ENCODE measurements at places on chromosomes 6 and 20.

DNA sequence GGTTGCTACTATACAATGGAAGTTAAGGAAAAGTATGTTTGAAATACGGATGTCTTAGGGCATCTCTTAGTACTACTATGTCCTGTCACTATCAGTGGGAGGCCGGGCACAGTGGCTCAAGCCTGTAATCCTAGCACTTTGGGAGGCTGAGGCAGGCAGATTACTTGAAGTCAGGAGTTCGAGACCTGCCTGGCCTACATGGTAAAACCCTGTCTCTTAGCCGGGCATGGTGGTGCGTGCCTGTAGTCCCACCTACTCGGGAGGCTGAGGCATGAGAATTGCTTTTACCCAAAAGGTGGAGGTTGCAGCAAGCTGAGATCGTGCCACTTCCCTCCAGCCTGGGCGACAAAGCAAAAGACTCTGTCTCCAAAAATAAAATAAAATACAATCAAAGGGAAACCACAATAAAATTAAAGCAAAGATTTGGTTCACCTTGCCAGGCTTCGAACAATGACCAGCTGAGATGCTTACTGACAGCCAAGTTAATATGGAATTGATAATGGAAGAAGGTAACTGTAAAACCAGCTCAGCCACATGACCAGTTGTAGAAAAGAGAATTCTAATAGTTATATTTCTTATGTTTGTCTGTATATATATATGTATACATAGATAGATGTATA is 6.5 kb downstream of the CD24 start:
- DNase-seq = no peak

GRCh38 chr6:106510090-106510970 is 119.0 kb downstream of the RTN4IP1 start:
- peak; percentile 59 for DNase-seq

DNA sequence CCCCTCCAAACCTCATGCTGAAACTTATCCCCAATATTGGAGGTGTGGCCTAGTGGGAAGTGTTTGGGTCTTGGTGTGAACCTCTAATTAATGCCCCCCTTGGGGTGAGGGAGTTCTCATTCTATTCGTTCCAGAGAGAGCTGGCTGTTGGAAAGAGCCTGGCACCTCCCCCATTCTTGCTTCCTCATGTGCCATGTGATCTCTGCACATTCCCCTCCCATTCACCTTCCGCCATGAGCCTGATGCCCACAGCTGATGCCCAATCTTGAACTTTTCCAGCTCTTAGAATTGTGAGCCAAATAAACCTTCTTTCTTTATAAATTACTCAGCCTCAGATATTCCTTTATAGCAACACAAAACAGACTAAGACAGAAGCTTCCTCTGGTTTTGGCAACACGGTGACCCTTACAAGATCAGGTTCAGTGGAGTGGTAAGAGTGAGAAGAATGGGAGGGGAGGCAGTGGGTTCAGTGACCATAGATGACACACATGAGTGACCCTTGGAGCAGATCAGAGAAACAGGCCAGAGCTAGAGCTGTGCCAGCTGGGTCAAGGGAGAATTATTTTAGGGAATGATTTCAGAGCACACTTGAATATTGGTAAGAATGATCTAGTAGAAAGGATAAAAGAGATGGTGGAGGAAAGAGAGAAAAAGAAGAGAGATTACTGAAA is 176.4 kb downstream of the LY86 start:
- DNase-seq = no peak

GRCh38 chr6:144390886-144391285 is 105.8 kb downstream of the UTRN start:
- no peak for DNase-seq

DNA sequence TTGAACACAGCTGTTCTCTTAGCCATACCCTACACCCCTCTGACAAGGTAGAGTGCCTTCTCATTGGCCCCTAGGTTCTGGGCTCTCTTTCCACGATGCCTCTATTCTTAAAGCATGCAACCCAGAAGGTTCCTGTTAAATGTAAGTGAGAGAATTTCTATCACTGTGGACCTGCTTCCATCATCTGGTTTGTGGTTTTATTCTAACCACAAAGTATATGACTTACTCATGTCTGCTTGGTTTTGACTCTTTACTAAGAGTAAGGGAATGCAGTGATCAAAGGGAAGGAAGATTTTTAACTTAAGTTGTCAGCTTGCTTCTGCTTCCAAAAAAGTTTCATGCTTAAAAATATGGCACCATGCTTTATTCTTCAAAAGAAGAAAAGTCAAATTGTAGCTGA is 80.2 kb downstream of the ANKEF1 start:
- no peak for DNase-seq

GRCh38 chr20:53677447-53678314 is 84.0 kb upstream of the ZNF217 start:
- DNase-seq = peak; percentile 70

DNA sequence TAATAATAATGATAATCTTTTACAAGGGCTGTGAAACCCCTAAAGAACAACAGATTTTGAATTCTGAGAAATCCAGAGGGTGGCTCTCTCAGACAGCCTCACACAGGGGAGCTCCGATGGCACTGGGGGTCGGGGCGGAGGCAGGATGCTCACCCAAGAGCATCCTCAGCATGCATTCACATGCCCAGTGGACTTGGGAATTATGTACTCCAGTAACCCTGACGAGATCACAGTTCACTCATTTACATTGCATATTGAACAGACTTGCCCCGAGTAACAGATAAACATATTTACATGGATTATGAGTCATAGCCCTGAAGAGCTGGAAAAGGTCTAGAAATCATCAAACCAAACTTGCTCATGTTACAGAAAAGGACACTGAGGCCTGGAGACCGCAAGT is 482.7 kb upstream of the JARID2 start:
- no peak for DNase-seq

DNA sequence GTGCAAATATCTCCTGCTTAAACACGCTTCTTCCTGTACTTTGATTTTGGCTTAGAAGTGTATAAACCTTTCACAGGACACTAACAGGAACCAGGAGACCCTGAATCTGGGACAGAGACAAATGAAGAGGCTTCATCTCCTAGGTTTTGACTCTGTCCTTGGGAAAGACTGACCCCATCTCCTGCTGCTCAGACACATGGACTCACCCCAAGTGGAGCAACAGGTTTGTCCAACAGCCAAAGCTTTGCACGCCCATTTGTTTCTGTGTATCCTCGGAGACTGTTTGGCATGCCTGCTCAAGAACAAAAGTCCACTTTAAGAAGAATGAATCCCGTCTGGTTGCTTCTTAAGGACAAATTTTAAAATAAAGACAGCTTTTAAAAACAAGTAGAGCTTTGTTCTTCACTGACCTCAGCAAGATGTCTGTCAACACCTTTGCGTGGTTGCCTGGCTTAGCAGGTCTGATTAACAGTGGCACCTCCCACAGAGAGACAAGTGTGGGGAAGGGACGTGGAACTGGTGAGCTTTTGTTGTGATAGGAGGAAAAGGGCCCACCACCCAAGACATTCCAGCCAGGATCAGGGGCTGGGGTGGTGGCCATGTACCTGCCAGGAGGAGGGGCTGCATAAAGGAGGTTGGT is 202.6 kb downstream of the SOD2 start:
- no peak for DNase-seq

DNA sequence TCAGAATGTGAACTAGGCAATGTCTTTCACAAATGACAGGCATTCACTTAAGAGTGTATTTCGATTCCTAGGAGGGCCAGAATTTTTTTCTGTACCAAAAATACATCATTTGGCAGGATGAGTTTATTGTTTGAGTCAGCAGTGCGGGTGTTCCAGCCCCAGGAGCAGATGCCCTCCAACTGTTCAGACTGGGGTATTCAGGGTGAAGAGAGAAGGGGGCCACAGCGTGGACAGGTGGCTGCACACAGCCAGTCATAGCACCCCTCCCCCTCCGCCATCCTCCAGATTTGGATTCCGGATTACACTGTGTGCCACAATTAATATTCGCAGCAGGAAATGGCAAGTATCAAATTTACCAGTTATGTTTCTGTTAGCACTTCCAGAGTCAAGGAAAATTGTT is 38.6 kb downstream of the RIPOR2 start:
- DNase-seq = peak; percentile 59

- no peak for DNase-seq
Measured at GRCh38 chr20:6599876-6600735, 167.4 kb upstream of the BMP2 start.

DNA sequence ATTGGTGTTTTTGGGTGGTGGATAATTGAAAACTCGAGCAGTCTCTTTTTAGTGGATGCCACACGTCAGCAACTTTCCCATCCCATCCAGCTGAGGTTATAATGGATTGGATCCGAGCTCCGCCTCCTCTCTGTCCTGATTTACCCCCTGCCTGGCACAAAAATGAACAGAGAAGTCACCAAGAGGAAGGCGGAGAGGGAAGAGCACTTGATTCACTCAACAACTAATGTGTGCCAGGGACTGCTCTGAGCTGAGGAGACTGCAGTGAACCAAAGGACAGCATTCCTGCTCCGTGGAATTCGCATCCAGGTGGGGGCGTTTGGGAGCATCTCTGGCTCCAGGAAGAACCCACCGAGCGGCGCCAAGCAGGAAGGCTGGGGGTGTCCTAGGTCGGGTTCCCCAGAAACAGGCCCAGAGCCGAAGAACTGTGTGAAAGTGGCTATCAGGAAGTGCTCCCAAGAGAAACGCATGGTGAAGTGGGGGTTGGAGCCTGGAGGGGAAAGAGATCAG is 95.8 kb upstream of the NAA20 start:
- no peak for DNase-seq

DNA sequence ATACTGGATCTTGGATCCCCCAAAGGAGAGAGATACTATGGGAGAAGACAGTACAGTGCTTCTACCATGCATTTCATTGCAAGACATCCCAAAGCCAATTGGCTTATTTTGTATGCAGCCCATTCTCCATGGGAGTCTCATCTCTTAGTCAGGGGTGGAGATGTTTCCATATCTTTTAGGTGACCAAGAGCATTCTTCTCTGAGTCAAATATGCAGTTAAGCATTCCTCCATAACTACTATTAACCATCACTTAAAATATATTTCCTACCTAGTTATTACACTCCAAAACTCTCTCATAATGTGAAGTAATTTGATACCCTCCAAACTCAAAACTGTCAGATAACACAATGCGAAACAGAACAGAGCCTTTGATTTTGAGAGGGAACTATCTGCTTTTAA is 542.6 kb downstream of the HDGFL1 start:
- DNase-seq = no peak

DNA sequence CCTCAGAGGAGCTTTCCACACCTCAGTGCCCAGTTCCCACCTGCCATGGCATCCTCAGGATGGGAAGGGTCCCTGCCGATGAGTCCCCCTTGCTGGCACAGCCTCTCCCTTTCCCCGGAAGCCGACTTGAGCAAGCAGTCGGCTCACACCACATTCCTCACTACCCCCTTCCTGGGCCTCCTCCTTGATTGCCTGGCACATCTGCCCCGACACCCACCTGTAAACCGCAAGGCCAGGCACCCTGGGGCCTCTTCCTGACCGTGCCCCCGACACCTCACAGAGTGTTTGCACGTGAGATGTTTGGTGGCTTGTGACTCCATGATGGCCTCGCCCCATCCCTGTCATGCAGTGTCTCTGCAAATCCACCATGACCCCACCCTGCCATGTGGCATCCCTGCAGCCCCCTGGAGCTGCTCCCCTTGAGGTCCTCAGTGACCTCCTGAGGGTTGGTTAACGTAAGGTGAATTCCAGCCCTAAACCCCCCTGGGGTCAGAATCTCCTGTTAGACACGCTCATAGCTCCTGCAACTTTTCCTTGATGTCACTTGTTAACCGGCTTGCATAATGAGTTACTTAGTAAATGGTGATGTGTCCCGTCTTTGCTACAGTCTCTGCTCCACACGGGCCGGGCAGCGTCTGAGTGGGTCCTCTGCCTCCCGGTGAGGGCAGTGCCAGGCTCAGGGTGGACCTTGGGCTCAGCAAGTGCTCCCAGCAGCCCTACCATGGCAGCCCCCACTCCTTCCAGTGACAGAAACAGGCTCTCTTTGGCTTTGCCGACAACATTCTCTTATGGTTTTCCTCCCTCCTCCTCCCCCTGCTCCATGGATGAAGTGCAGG is 115.9 kb upstream of the FRMD1 start:
- DNase-seq = no peak

- DNase-seq = no peak
Measured at GRCh38 chr6:14447240-14447639, 329.7 kb downstream of the CD83 start.

DNA sequence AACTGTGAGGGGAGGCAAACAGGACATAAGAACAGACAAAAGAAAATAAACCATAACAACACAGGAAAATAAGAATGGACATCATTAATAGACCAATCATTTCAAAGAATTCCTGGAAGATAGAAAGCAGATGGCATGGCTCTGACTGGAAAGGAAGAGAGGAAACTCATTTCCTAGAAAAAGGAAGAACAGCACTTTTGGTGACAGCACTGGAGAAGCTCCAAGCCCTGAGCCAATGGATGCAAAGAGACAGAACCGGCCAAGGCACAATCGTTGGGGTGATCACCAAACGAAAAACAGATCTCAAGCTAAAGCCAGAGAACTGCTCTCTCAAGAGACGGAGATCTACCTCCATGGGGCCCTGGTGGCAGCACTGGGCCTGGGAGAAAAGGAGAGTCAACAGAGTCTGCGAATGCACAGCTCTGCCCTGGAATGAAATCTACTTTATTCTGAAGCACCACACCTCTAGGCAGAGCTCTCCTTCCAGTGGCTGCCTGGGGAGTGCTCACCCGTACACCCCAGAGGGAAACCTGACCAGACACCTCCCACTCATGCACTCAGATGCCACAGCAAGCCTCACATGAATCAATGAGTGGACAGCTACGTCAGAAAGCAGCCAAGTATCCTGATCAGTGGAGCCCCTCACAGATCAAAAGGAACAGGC is 24.2 kb downstream of the KIAA0319 start:
- no peak for DNase-seq

DNA sequence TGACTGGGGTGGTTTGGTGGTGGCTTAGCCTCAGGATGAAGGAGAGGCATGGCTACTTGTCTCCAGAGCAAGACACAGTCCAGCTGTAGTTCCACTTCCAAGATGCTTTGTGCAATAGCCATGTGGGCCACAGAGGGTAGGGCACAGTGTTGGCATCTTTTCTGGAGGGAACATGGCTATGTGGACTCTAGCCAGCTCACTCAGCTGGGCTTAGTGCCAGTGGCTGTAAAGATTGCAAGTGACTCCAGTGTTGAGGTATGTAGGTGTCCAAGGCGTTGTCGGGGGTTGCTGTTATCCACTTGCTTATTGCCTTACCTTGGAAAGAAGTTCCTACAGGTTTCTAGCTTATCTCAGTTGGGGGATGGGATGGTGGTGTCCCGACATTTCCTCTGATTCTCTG is 233.4 kb downstream of the CD109 start:
- DNase-seq = no peak

- DNase-seq = peak; percentile 81
Measured at GRCh38 chr6:6841571-6841970, 253.1 kb downstream of the LY86 start.

GRCh38 chr6:142686507-142686887 is 258.5 kb downstream of the HIVEP2 start:
- DNase-seq = no peak

DNA sequence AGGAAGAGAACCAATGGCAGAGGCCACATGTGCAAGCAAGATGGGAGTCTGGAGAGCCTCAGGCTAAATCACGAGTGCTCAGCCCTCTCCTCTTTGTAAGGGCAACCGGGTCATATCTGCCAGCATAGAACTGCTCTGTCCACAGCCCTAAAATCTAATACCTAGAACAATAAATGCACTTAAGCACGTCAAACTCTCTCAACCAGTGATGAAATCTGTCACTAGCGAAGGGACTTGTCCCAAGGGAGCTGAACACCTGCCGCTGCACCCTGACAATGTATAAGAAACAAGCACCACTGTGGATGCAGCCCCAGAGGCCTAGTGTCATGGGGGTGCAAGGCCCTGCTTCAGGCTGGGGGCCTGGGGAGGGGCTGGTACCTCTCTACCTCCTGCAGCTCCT is 82.5 kb downstream of the PRL start:
- no peak for DNase-seq

GRCh38 chr20:62063981-62064769 is 1.5 kb downstream of the TAF4 start:
- DNase-seq = no peak
